GM04503 (cell line): ENCODE measurements at places on chromosomes 7 and 10.

DNA sequence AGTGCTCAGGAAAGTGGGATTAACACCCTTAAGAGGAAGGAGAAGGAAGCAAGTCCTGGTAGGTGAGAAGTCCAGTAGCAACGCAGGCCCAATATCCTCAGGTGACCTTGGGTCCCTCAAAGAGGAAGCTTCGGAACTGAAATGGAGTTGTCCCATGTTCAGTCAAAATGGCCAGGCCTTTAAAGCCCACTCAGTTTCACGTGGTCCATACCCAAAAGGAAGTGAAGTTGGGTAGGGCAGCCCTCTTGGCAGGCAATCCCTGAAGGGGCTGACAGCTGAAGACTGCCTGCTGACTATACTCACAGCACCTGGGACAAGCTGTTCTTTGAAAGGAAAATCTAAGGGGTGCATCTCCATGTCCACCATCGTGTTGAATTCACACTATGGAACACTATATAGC lies 3.0 kb downstream of the GSAP start:
- DNase-seq: no peak

- no peak for DNase-seq
These were observed 19.9 kb downstream of the ADAP1 start for GRCh38 chr7:934469-935163.

- DNase-seq: no peak
These were observed 135.0 kb downstream of the CDH23 start for GRCh38 chr10:71531485-71532446.

GRCh38 chr7:36863901-36864701 lies 139.8 kb upstream of the AOAH start:
- DNase-seq: no peak

GRCh38 chr10:64503429-64503828 lies 982.2 kb downstream of the REEP3 start:
- DNase-seq: no peak

GRCh38 chr7:134355004-134355525 lies 38.3 kb upstream of the SLC35B4 start:
- DNase-seq: no peak

DNA sequence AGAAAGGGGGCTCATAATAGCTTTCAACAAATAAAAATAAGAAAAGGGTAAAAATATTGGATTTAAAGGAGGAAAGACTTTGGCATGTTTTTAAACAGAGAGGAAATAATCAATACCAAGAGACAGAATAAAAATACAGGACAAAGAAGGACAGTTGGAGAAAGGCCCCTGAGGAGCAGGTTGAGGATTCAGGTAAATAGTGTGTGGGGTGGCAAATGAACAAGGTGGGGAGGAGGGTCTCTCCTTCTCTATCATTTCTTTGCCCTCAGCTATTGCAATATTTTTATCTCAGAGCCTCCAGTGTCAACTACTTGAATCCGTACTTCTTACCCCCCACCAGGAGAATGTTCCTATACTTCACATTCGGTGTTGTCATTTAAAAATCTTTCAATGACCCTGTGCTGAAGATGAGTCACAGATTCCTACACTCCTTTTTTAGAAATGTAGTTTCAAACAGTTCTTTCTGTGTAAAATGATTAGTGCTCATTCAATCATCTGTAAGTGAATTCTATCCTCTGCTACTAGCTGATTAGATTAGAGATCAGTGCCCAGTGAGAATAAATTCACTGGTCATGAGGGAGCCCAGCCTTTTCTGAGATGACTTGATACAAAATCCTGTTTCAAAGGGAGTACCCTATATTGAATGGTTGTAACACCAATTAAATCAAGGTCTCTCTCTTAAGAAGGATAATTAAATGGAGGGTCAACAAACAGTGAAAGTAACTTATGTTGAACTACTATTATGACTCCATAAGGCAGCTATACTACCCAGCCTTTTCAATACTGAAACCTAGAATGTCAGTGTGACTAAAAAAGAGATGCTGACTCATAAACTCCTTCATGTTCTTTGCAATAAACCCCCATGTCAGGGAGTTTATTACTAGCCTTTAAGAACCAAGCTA lies 50.4 kb upstream of the WNT16 start:
- DNase-seq: no peak

GRCh38 chr10:58781873-58782488 lies 269.3 kb downstream of the BICC1 start:
- DNase-seq: no peak

GRCh38 chr7:12398186-12398585 lies 5.5 kb downstream of the VWDE start:
- no peak for DNase-seq

DNA sequence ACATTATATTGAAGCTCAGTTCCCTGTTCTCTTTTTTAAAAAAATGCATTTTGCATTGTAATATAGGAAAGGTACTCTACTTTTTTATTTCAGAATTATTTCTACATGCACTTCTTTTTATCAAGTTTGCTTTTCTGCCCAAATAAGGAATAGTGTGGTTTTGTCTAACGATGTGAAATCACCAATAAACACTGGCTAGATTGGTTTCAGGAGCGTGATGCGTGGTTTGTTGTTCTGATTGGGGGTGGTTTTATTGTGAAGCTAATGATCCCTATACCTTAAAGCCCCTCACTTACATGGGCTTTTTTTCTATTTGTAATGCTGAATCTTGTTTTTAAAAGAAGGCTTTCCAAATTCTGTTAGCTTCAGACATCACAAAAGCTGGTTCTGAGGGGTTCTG lies 17.6 kb downstream of the ENTPD7 start:
- DNase-seq: no peak
